ENCODE measurements at places on chromosomes 16 and 17.
A peak's percentile ranks its signal among the peaks of the same experiment; 100 is the strongest.

DNA sequence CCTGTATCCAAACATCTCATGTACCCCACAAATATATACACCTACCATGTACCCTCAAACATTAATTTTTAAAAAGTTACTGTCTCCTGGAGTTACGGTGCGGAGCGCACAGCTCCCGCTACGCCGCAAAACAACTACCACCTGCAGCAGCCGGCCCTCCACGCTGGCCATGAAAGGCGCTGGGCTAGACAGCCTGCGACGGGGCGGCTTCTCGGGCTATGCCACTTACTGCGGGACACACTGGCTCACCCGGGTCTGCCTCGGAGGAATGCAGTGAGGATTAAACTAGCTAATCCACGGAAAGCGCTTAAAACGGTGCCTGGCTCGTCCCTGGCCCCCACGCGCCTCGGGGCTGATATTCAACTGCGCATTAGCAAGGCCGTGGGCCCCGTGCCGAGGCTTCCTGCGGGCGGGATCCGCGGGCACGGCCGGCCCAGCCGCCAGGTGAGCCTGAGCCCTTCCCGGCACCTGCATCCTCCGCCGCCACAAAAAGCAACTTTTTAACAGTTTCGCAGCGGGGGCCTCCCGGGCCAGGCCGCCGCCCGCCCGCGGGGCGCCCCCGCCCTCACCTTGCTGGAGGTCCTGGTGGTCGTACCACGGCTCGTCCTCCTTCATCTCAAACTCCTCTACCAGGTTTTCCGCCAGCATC lies 633 bp downstream of the CDR2 start:
- DNase-seq, result peak; percentile 25

DNA sequence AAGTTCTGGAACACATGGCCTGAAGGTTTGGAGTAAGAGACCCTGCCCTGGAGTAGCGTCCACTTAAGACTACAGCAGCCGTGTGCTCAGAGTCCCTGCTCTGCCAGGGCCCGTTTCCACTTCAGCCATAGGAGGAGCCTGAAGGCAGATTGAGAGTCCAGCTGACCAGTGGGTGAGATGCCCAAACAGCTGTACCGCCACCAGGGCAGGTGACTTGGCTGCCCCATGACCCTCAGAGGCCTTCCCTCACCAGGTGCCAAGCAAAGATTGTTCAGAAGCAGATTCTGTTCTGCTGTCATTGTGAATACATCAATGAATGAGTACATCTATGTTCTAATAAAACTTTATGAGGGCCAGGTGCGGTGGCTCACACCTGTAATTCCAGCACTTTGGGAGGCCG lies 178.8 kb downstream of the RAB11FIP4 start:
- DNase-seq, result no peak

DNA sequence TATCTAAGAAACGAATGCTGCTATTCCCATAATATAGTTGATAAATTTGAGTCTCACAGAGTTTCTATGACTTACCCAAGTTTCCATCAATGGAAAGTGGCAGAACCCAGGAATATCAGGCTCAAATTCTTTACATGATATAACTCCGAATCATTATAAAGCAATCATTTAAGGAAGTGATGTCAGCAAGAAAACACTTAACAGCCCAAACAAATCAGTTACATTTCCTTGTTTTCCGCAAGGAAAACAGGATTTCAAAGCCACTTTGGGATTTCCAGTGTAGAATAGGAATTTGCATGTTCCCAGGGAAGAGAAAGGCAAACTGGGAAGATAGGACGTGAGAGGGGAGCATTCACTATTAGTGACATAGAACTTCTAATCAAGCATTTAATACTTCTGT lies 311.4 kb upstream of the GOT2 start:
- no peak for DNase-seq

DNA sequence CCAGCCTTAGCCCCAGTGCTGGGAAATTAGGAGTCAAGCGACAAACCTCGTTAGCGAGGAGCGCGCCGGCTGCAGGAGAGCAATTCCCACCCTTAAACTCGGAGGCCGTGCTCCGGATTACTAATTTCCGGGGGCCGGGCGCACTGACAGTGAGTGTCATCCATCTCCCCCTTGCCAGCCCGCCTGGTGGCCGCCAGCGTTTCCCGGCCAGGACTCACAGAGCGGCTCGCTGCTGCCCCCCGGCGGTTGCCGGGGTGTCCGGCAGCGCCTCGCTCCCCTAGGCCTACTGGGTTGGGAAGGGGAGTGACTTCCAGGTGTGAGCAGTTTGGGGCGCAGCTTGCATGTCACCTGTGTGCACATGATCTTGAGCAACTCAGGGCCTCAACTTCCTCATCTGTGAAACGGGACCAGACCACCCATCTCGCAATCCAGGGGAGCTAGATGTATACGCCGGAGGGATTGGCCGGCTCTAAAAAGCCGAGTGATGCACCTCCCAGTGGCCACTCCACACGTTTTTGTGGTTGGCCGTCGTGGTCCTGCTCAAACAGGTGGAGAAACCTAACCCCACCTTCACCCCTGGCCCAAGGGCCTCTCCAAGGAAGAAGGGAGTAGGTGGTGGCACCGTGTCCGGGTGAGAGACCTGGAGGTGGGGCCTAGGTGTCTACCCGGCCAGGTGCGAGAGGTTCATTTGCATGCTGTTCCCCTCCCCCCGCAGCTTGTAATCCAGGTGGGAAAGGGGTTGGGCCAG lies 2.5 kb upstream of the GSE1 start:
- DNase-seq, result peak; percentile 88

DNA sequence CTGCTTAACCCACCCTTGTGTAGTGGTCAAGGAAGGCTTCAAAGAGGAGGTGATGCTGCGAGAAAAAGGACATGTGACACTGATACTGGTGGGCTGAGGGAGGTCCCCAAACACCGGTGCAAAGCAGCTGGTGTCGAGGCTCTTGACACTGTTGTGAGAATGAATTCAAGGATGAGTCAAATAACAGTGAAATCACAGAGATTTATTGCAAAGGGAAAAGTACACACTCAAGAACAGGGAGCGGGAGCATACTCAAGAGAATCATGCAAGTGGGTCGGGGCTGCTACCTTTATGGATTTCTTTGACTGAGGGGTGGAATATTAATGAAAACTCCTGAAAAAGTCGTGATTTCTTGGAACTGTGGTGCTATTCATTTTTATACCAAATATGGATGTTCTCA lies 31.1 kb downstream of the TMEM132E start:
- DNase-seq, result no peak

DNA sequence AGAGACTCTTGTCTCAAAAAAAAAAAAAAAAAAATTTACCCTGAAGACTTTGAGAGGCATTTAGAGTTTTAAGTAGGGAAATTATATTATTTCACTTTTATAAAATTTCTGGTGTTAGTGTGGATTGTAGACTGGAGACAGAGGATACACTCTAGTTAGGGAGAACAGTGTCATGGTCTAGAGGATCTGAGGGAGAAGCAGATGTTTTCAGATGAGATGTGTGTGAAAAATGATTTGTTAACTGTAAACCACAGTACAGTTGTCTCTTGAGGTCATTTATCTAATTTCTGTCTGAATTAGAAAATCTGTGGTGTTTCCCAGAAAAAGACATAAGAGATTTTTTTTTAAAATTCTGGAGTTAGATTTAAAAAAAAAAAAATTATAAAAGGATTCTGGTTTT lies 54.8 kb downstream of the NUP88 start:
- DNase-seq, result no peak

GRCh38 chr17:50256826-50257618 lies 17.2 kb upstream of the TMEM92 start:
- no peak for DNase-seq

- no peak for DNase-seq
These were observed 32.6 kb upstream of the ZFP90 start for GRCh38 chr16:68506331-68507053.

DNA sequence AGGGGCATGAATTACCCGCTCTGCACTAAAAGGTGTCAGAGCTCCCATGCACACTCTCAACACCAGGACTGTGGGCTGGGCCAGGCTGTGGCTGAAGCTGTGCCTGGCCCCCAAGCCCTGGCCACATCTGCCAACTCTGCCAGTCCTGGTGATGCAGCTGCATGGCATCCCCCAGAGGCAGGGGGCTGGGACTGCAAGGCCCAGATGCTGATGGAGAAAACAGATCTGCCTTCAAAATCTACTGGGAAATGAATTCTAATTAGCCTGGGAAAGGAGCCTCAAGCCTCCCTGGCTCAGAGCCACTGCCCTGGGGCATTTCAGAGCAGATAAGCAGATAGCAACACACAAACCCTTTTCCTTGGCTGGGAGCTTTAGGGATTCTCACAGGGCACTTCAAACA lies 3.4 kb downstream of the CHST6 start:
- no peak for DNase-seq

DNA sequence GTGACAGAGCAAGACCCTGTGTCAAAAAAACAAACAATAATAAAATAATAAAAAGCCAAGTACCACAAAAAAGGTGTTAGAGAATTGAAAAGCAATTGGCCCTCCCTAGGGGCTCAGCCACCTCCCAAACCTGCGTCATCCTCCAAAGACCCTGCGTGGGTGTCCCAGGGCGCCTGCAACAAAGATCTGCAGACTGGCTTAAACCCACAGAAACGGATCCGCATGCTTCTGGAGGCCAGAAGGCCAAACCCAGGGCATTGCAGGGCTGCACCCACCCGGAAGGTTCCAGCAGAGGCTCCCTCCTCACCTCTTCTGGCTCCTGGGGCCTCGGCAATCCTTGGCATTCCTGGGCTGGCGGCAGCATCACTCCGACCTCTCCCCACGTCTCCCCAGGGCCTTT lies 1.5 kb downstream of the ENPP7 start:
- DNase-seq, result no peak

GRCh38 chr16:49964973-49965372 lies 60.1 kb upstream of the CNEP1R1 start:
- no peak for DNase-seq

- no peak for DNase-seq
These were observed 330 bp downstream of the CASKIN2 start for GRCh38 chr17:75514919-75515495.

GRCh38 chr16:87321336-87322107 lies 4.3 kb upstream of the C16orf95 start:
- no peak for DNase-seq

GRCh38 chr16:342455-343213 lies 9.9 kb downstream of the AXIN1 start:
- DNase-seq, result no peak

GRCh38 chr17:68567035-68567434 lies 34.1 kb downstream of the FAM20A start:
- no peak for DNase-seq

- no peak for DNase-seq
These were observed 30.9 kb downstream of the XPO6 start for GRCh38 chr16:28180655-28181460.

DNA sequence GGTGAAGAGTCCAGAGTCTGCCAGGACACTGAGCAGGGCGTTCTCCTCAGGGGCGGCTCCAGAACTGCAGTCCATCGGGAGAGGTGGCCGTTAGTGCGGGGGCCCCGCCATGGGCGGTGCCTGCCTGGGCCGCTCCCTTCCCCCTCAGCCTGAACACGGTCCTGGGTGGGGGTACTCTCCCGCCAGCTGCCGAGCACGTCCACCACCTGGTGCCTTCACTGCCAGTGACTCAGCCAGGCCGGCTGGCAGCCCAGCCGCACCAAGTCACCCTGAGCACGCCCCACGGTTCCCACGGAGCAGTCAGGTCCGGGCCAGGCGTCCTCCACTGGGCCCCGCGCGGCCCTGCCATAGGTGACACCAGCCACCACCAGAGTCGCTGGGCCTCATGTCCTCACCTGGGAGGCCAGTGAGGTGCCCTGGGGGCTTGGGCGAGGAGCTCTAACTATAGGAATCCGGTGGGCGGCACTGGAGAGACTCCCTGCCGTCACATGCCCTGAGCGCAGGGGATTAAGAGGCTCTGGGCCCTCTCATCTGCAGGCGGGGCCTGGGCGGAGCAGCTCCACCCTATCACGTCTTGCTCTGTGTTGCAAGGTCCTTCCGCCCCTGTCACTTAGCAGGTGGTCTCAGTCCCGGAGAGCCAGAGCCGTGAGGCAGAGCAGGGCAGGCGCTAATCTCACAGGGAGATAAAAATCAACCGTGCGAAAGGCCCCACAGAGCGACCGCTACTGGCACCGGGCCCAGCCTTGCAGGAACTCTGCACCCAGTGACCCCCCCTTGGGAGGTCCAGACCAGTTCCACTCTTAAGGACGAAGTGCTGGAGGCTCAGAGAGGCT lies 14.3 kb downstream of the PIEZO1 start:
- no peak for DNase-seq

GRCh38 chr16:48381201-48381600 lies 4.0 kb downstream of the SIAH1 start:
- DNase-seq, result no peak

DNA sequence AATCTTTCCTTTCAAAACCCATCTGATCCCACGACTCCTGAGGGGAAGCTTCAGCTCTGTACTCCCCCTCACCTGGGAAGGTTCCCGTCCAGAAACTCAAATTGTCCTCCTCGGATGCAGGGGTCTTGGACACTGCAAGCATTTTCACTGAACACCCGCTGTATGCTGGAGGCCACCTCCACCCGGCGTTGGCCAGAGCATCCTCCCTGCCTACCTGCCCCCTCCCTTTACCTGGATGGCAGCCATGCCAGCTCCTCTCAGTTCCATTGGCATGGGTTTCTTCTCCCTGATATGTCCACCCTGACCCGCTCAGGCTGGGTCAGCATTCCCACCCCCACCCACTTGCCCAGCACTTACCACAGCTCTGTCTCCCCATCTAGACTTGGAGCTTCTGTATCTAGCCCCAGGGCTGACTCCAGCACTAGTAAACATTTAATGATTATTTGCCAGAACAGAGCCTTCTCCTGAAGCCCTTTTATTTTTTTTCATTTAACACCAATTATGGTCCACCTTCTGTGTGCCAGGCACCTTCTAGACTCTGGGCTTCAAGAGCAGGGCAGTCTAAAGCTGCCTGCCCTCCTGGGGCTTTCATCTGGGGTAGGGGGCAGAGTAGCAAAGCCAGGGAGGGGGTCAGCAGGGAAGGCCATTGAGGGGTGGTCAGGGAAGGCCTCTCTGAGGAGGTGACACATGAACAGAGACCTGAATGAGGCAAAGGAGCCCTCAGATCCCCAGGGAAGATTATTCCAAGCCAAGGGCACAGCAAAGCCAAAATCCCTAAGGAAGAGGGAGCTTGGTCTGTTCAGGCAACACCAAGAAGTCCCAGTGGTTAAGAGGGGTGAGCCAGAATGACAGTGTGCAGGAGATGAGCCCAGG lies 8.9 kb upstream of the KRT19 start:
- DNase-seq, result no peak

DNA sequence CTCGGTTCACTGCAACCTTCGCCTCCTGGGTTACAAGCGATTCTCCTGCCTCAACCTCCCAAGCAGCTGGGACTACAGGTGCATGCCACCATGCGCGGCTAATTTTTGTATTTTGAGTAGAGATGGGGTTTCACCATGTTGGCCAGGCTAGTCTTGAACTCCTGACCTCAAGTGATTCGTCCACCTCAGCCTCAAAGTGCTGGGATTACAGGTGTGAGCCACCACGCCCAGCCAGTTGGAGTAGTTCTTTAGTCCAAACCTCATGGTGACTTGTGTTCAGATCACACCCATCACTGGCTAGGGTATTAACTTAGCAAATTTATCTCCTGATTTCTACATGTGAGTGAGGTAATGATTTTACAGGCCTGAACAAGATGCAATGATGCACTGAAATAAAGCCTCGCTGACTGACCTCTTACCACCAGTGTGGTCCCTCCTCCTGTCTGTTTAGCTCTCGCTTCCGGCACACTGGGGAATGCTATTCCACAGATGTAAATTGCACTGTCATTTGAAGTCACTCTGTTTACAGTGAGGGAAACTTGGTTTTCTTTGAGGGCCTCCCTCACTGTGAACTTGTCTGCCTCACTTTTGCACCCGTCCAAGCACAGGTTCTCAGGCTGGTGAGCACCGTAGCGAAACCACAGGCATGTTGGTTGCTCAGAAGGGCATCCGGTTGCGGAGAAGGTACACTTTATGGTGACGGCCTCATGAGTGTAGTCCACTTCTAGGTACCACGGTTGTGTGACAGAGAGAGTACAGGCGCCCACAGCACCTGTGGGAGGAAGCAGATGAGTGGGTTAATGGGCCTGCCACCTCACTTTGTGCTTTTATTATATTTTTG lies 5.5 kb downstream of the IGSF6 start:
- DNase-seq, result peak; percentile 61

Data from activated T-cell treated with anti-CD3 and anti-CD28 coated beads, Interleukin-2, amount 50 U/mL, for 4 hours (primary cell).